ENCODE measurements at places on chromosomes 5 and 9. TPM values are rescaled to one million over a fixed set of nuclear protein-coding genes. Genes with fewer than 3 reads are reported as not detected.

ACSL6 gene
- total RNA-seq: 3.6 TPM

GPR150 gene
- not detected for total RNA-seq

CDKN2A gene
- total RNA-seq: 0.94 TPM

IFNA21 gene
- not detected for total RNA-seq

SDHA gene
- total RNA-seq: 93.9 TPM

FOXD4L3 gene
- not detected for total RNA-seq

SLC46A2 gene
- not detected for total RNA-seq

ZCCHC10 gene
- total RNA-seq: 12.5 TPM

ZBTB26 gene
- total RNA-seq: 9.4 TPM

ADGRD2 gene
- not detected for total RNA-seq

TTC33 gene
- total RNA-seq: 26.5 TPM

FAM193B gene
- 36.5 TPM for total RNA-seq

IL4 gene
- total RNA-seq: not detected

Measured in gastroesophageal sphincter (tissue), 4 donors.